ENCODE measurements at places on chromosomes 13 and 19.

DNA sequence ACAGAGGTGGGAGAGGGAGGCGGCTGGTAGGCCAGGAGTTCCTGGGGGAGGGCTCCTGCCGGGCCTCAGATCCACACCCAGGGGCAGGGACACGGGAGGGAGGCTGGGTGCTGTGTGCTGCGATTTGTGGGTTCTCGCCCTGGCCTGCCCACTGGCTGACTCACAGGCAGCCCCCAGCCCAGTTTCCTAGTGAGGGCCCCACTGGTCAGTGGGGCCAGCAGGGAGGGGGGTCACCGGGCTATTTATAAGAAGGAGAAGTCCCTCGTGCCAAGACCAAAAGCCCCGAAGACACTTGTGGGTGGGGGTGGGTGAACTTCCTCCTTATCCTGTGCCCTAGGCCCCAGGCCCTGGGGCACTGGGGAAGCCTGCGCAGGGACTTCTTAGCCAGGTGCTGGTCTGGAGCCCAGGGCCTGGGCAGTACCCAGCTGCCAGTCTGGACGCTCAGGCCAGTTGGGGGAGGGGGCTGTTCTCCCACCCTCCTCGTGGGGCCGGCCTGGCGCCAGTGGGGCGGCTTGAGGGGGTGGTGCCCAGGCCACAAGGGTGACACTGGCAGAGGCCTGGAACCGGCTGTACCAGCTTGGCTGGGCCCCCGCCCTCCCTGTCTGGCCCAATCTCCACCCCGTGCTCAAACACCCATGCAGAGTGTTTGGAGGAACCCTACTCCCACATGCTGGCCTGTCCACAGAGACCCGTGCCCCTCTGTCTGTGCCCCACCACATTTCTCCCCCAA is 5.0 kb upstream of the JUNB start:
- DNase-seq, result peak; percentile 37

DNA sequence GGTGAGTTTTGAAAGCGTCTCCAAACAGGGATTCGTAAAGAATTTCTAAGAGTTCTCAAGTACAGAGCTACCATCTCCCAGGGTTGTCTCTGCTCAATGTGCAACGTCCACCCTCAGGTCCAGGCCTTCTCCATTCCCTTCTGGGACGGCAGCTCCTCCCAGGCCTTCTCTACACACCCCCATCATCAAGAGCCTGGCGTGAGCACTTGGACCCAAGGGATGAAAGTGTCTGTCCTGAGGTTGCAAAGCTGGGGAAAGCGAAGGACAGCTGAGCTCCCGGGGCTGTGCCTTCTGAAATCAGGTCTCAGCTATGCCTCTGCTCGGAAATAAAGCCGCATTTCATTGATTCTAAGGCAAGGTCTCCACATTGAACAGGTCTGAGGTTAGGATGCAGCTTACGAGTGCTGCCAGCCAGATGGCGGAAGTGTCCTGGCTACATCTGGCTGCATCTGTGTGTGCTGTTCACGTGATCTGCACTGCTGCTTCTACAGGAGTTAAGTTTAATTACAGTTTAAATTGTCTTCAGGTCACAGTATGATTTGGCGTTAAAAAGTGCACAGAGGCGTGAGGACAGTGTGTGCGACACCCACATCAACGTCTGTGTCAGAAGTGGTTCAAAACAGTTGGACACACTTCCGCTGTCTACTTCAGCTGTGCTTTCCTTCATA is 27.0 kb upstream of the MIER2 start:
- no peak for DNase-seq

- peak; percentile 55 for DNase-seq
Observed at GRCh38 chr19:48926909-48927308, 6.6 kb upstream of the DHDH start.

DNA sequence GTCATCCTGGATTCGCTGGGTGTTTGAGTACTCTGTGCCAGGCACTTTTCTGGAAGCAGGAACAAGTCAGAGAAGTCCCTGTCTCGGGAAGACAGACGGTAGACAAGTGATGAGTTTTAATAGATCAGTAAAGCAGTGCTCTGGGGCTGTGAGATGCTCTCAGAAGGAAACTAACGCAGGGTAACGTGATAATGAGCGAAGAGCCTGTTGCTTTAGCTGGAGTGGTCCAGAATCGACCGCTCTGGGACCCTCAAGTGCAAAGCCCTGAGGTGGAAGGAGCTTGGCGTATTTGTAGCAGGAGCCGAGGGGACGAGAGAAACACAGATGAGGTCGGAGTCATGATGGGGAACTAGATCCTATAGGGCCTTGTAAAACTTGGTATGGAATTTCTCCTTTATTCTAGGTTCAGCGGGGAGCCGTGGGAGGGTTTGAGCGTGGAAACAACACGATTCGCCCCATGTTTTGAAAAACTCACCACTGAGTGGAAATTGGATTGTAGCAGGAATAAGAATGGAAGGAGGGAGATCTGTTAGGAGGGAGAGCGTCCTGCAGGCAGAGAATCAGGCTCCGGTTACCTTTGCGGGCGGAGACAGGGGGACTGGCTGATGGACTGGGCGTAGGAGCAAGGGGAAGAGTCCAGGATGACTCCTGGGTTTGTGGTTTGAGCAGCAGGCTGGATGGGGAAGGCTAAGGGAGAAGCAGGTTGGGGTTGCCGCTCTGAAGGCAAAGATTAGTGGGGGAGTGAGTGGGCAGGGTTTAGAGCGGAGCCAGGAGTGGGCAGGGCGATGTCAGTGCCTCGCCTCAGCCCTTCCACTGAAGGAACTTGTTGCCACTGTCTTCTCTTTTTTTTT is 763 bp downstream of the POLD1 start:
- no peak for DNase-seq

- no peak for DNase-seq
Observed at GRCh38 chr19:10226376-10227025, 4.6 kb downstream of the S1PR2 start.

GRCh38 chr19:17418710-17419109 is 1.1 kb upstream of the MVB12A start:
- DNase-seq, result no peak

GRCh38 chr19:11444059-11444458 is 8.6 kb downstream of the PRKCSH start:
- no peak for DNase-seq

- no peak for DNase-seq
Observed at GRCh38 chr19:46179076-46179759, 31.2 kb downstream of the IGFL2 start.

DNA sequence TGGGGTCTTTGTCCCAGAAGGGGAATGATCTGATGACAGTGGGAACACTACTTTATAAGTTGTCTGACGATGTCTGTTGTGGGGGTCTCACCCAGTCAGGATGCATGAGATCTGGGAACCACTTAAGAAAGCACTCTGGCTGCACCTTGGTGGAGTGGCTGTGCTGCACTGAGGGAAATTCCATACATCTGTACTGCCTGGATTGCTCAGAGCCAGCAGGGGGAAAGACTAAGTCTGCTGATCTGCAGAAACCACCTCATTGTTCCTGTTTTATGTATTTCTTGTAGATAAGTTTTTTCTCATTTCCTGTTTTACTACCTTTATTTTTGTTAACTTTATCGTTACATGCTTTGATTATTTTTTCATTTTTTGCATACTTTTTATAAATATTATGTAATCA is 27.3 kb downstream of the ZNF430 start:
- no peak for DNase-seq

GRCh38 chr13:38527140-38527539 is 159.7 kb upstream of the FREM2 start:
- DNase-seq, result no peak

DNA sequence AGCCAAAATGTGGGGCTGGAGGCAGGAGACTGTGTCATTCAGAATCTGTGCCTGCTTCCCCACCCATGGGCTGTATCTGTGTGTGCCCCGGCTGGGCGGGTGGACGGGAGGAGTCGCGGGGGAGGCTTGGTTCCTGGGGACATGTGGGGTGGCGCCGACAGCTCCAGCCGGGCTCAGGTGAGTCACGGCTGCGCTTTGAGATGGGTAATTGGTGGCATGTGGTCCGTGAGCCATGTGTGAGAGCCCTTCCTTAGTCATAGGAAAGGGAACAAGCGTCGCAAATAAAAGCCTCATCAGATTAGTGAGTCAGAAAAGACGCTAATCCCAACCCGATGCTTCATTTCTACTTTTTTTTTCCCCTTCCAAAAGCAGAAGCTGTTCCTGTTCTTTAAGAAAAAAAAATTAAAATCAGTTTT is 118.6 kb upstream of the ZNF536 start:
- DNase-seq, result no peak

DNA sequence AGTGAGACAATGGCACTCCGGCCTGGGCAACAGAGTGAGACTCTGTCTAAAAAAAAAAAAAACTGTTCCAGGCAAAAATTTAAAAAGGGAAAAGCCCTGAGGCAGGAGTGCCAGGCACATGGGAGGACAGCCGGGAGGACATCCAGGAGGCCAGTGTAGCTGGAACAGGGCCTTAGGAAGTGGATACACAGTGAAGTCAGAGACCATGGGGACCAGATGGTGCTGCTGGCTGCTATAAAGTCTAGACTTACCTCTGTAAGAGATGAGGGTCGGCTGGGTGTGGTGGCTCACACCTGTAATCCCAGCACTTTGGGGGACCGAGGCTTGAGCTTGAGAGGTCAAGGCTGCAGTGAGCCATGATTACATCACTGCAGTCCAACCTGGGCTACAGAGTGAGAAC is 15.0 kb downstream of the HAS1 start:
- DNase-seq, result no peak

GRCh38 chr19:44777715-44778347 is at the start of gene CBLC:
Gene CBLC, plus strand, starts transcription at chr19:44777890. Its CDS starts 42 bp downstream, at chr19:44777932.
- no peak for DNase-seq

DNA sequence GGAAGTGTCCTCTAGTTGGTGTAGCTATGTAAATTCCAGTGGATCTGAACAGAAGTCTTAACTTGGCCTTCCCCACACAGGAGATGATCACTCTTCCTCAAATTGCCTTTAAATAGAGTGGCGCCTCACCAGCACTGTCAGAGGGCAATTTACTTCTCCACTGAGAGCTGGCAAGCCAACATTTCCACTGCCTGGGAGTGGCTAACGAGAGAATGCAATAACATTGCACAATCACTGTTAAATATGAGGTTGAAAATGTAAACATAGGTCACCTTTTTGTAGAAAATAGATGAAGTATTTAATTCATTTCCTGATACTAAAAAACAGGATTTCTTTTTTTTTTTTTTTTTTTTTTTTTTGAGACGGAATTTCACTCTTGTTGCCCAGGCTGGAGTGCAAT is 55.4 kb upstream of the UBL3 start:
- DNase-seq, result no peak

GRCh38 chr13:109738298-109738746 is 48.1 kb downstream of the IRS2 start:
- DNase-seq, result no peak

- no peak for DNase-seq
Observed at GRCh38 chr13:30750036-30750435, 14.7 kb downstream of the ALOX5AP start.

DNA sequence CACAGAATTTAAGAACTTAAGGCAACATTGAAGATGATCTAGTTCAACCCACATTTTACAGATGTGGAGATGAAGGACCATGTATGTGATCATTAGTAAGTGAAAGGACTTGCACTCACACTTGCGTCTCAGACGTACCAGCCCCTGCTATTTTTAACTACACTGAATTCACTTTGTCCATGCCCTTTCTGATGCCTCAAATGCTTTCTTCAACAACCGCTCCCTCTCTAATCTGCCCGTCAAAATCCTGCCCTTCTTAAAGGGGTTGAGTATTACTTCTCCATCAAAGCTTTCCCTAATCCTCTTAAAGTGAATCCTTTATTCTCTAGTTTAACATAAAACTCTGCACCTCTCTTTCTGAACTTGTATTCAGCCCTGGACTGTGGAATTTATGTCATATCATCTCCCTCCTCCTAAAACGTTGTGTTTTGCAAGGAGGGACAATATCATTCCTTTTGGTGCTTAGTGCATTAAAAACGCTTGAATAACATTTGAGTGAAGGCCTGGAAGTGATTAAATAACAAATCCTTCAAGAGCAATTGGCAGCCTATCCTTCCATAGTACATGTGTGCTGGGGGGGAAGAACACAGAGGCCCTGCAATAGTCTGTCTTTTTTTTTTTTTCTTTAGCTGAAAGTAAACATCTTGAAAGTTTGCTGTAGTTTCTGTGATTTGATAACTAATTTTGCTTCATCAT is 493.3 kb downstream of the LMO7 start:
- no peak for DNase-seq

DNA sequence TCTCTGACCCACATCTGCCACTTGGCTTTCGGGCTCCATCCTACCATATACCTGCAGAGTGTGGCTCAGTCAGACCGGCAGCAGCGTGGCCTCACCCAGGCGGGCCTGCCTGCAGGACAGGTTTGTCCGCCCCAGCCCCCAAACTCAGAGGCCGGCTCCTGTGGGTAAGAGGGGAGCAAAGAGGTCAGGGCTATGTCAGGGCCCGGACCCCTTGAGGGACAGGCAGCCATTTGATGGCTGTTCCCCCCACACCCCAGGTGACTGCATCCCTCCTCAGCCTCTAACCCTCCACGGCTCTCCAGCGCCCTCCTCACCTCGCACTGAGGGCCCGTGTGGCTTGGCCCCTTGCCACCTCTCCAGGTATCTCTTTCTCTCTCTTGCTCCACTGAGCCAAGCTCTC is 12.3 kb upstream of the ZBTB32 start:
- no peak for DNase-seq

DNA sequence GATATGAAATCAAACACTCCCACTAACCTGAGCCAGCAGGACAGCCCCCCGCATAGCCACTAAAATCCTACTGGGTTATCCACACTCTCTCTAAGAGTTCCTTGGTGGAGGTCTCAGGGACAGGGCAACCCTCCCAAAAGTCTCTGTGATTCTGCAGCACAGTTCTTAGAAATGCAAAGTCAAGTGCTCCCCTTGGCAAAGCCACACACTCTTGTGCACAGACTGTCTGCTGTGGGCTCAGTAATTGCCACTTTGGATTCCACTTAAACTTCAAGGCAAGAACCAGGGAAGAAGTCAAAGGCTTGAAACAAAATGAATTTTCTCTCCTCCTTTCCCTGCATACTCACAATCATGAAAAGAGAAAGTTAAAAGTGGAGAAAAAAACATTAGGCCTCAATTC is 61.5 kb downstream of the DOCK9 start:
- no peak for DNase-seq

DNA sequence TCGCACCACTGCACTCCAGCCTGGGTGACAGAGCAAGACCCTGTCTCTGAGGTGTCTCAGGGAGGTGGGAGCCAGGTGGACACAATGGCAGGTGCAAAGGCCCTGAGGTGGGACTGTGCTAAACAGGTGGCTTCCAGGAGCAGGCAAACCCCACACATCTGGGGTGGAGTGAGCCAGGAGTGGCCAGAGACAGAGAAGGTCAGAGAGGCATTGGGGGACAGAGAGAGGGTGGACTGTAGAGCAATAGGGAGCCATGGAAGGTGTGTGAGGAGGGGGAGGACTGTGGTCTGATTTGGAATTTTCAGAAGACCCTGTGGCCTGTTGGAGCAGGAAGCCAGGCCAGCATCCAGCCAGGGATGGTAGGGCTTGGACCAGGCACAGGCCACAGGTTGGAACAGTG is 4.7 kb downstream of the MEF2B start:
- no peak for DNase-seq

Measured in activated CD4-positive, alpha-beta T cell treated with anti-CD3 and anti-CD28 coated beads for 36 hours (primary cell).